Left ventricle myocardium inferior (tissue), 1 donor: ENCODE measurements at places on chromosomes 12 and 14. TPM values are rescaled to one million over a fixed set of nuclear protein-coding genes. Genes with fewer than 3 reads are reported as not detected.

The SRGAP1 gene
- total RNA-seq: 2.3 TPM

The NINJ2 gene
- total RNA-seq: 4.6 TPM

The ADAM21 gene
- 0.38 TPM for total RNA-seq

DNA sequence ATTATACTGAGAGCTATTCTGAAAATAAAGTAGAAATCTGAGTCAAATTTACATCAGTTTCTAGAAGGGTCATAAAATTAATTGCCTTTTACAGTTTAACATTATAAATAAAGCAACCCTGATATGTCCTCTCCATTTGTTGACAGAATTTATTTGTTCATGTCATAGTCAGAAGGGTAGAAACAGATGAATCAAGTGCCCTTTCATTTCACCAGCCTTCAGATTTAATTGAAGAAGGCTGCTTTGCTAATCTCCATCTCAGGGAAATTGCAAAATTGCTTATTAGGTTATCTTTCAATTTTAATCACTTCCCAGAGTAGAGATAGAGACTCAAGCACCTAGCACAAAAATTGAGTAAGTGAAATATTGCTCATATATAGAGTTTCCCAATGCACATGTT, 76.8 kb downstream of the ATXN7L3B start:
- no peaks in the 10 kb centered on the region for H3K4me1 ChIP-seq
- DNase-seq: no peak
- no peaks in the 10 kb centered on the region for H3K27me3 ChIP-seq
- no peak overlapping the region for H3K27ac ChIP-seq
- H3K4me3 ChIP-seq: no peak overlapping the region

GRCh38 chr12:51752234-51752889, 96.2 kb downstream of the FIGNL2 start:
- H3K27me3 ChIP-seq: peaks cover 4% of the 10 kb centered on the region
- peaks cover 9% of the 10 kb centered on the region for H3K4me1 ChIP-seq
- H3K4me3 ChIP-seq: no peak overlapping the region
- peak; percentile 73 for DNase-seq
- H3K27ac ChIP-seq: peak overlapping the region; percentile 47

DNA sequence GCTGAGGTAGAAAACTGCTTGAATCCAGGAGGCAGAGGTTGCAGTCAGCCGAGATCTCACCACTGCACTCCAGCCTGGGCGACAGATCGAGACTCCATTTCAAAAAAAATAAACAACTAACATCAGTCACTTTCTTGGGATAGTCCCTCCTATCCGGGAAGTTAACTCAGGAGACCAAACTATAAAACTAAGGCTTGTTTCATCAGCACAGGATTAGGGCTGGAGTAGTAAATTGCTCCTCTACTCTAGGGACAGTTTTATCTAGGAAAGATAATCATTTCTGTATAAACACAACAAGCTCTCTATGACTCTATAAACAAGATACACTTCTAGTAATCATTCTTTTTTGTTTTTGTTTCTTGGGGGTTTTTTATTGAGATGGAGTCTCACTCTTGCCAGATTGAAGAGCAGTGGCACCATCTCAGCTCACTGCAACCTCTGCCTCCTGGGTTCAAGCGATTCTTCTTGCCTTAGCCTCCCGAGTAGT, 11.7 kb downstream of the RPS26 start:
- H3K27me3 ChIP-seq: no peaks in the 10 kb centered on the region
- H3K36me3 ChIP-seq: no peaks in the 10 kb centered on the region
- no peak overlapping the region for H3K27ac ChIP-seq
- H3K4me1 ChIP-seq: no peaks in the 10 kb centered on the region

GRCh38 chr14:24032727-24033418, 18.9 kb upstream of the CARMIL3 start:
- peaks cover 18% of the 10 kb centered on the region for H3K4me1 ChIP-seq
- H3K27ac ChIP-seq: no peak overlapping the region
- no peaks in the 10 kb centered on the region for H3K36me3 ChIP-seq
- no peak overlapping the region for H3K4me3 ChIP-seq
- DNase-seq: no peak
- H3K27me3 ChIP-seq: no peaks in the 10 kb centered on the region

GRCh38 chr12:53180931-53181645, 363 bp upstream of the CSAD start:
- peak overlapping the region; percentile 84 for H3K4me3 ChIP-seq
- H3K27me3 ChIP-seq: no peaks in the 10 kb centered on the region
- peak; percentile 80 for DNase-seq
- H3K27ac ChIP-seq: peak overlapping the region; percentile 98
- H3K4me1 ChIP-seq: peaks cover 58% of the 10 kb centered on the region

GRCh38 chr12:52091869-52092268, 12.4 kb downstream of the SMIM41 start:
- no peak for DNase-seq
- H3K4me3 ChIP-seq: no peak overlapping the region
- no peaks in the 10 kb centered on the region for H3K4me1 ChIP-seq
- H3K27me3 ChIP-seq: peaks cover 85% of the 10 kb centered on the region

GRCh38 chr12:106138357-106138632, 459 bp downstream of the NUAK1 start:
- peaks cover 92% of the 10 kb centered on the region for H3K4me1 ChIP-seq
- no peak for DNase-seq
- H3K4me3 ChIP-seq: peak overlapping the region; percentile 95
- H3K27me3 ChIP-seq: no peaks in the 10 kb centered on the region
- H3K36me3 ChIP-seq: no peaks in the 10 kb centered on the region
